ENCODE measurements at places on chromosomes 3 and 15.
A peak's percentile ranks its signal among the peaks of the same experiment; 100 is the strongest.

DNA sequence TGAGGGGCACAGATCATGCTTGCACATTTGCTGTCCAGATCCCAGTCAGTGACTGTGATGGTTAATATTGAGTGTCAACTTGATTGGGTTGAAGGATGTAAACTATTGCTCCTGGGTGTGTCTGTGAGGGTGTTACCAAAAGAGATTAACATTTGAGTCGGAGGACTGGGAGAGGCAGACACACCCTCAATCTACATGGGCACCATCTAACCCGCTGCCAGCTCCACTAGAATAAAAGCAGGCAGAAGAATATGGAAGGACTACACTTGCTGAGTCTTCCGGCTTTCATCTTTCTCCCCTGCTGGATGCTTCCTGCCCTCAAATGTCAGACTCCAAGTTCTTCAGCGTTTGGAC lies 5.1 kb downstream of the GP9 start:
- H3K27me3 ChIP-seq, result no peaks in the 10 kb centered on the region
- DNase-seq, result no peak
- no peaks in the 10 kb centered on the region for H3K36me3 ChIP-seq
- no peak overlapping the region for H3K4me3 ChIP-seq

- no peaks in the 10 kb centered on the region for H3K27me3 ChIP-seq
- H3K36me3 ChIP-seq, result peaks cover 2% of the 10 kb centered on the region
- DNase-seq, result no peak
- no peaks in the 10 kb centered on the region for H3K4me1 ChIP-seq
- H3K4me3 ChIP-seq, result no peak overlapping the region
Measured at GRCh38 chr15:64216730-64217428, 54.1 kb upstream of the PPIB start.

DNA sequence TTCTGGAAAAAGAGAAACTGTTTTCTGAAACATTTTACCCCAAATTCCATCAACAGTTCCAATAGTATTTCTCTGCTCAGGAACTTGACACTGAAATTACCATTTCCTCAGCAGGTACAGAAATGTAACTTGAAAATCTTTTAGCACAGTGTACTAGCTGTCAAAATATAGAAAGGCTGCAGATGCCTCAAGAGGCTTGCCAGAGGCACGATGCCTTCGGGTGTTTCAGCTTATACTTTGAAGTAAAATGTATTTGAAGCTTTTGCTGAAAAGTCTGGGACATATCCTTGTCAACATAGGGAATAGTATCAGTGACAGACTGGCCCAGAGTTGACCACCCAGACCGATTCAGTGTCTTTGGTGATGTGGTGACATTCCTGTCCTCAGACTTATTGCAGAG lies 154.4 kb upstream of the CHRM5 start:
- no peak for DNase-seq
- H3K27me3 ChIP-seq, result no peaks in the 10 kb centered on the region
- peaks cover 6% of the 10 kb centered on the region for H3K4me1 ChIP-seq
- no peak overlapping the region for H3K4me3 ChIP-seq
- peaks cover 4% of the 10 kb centered on the region for H3K36me3 ChIP-seq

DNA sequence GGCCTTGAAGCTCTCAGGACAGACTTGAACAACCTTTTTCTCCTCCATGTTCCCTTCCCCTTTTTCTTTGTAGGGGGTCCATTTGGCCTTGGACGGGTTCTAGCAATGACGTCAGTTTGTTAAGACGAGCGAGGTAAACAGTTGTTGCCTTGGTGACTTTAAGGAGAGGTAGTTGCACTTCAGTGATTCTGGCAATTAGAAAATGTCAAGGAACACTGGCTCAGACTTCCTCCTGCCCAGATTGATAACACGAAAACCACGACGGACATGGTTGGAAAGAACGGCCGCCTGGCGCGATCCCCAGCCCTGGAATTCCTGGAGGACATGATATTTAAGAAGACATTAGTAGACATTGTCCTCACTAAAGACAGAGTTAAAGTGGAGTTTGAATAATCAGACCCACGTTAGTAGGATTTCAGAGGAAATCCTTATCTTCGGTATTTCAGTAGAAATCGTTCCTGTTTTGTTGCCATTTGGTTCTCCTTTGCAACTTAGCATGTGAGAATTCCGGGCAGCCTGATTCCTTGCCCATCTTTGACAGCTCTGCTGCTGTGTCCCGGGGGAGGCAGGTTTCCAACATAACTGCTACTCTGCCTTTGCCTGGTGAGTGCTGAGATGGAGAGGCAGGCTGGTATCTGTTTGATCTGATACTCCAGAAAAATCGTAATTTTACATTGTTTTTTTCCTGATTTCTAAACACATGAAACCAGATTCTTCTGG lies 87.3 kb downstream of the ST6GAL1 start:
- DNase-seq, result no peak
- no peak overlapping the region for H3K27ac ChIP-seq

GRCh38 chr15:46409841-46410301 lies 775.0 kb downstream of the SQOR start:
- no peaks in the 10 kb centered on the region for H3K36me3 ChIP-seq
- no peaks in the 10 kb centered on the region for H3K27me3 ChIP-seq
- DNase-seq, result no peak
- H3K27ac ChIP-seq, result no peak overlapping the region
- peaks cover 4% of the 10 kb centered on the region for H3K4me1 ChIP-seq

DNA sequence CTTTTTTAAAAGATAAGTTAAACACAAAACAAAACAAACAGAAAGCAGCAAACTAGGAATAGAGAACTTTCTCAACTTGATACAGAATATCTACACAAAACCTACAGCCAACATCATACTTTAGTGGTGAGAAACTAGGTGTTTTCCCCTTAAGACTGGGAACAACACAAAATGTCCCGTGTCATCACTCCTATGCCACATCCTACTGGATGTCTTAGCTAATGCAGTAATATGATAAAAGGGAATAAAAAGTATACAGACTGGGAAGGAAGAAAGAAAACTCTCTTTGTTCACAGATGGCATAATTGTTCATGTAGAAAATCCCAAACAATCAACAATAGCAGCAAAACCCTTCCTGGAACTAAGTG lies 45.9 kb downstream of the TMEM45A start:
- H3K27me3 ChIP-seq, result no peaks in the 10 kb centered on the region
- H3K27ac ChIP-seq, result no peak overlapping the region
- H3K4me3 ChIP-seq, result no peak overlapping the region

- H3K4me3 ChIP-seq, result peak within 1 kb of the TSS; percentile 61
- H3K27ac ChIP-seq, result no peak within 1 kb of the TSS
- no peaks in the 10 kb centered on the region for H3K36me3 ChIP-seq
- DNase-seq, result no peak
- H3K4me1 ChIP-seq, result peaks cover 4% of the 10 kb centered on the region
- H3K27me3 ChIP-seq, result peaks cover 12% of the 10 kb centered on the region
Measured at GRCh38 chr15:80252121-80252518, at the start of gene CTXND1. Gene CTXND1 (minus strand): TSS chr15:80252213. CDS start chr15:80201949, 50,264 bp downstream.

GRCh38 chr15:63255489-63255990 lies 21.9 kb upstream of the APH1B start:
- H3K27me3 ChIP-seq, result no peaks in the 10 kb centered on the region
- DNase-seq, result no peak
- H3K36me3 ChIP-seq, result no peaks in the 10 kb centered on the region
- H3K4me3 ChIP-seq, result no peak overlapping the region
- no peak overlapping the region for H3K27ac ChIP-seq

DNA sequence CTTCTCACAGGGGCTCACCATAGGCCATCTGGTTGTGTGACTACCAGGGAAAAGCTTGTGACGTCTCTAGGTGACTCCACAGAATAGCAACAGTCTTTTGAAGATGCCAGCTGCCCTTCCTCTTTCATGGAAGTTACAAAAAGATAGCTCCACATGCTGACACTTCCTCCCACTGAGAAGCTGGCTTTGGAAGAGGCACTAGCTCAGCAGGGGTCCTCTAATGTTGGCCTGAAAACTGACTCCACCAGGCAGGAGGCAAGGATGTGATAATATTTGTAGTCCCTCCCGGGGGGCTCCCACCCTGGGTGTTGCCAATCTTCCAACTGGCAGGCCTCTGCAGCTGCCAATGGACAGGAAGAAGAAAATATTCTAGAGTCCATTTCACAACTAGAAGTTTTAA lies 343.5 kb downstream of the NEK10 start:
- H3K36me3 ChIP-seq, result no peaks in the 10 kb centered on the region
- no peak for DNase-seq
- H3K27me3 ChIP-seq, result no peaks in the 10 kb centered on the region
- no peak overlapping the region for H3K27ac ChIP-seq

DNA sequence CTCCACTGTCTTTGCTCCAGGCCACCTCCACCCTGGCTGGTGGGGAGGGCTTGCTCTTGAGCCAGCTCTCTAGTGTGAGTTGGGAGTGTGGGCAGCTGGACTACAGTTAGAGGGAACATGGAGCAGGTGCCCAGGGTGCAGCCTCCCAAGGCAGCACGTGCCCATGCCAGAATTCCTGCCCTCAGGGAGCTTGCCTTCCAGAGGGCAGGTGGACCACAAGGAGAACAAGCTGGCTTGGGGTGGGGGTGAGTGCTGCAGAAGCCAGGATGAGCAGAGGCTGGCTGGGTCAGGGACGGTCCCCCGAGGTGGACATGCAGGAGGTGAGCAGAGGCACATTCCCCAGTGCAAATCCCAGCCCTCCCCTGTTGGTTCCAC lies 89.5 kb downstream of the VGLL4 start:
- H3K36me3 ChIP-seq, result peaks cover 57% of the 10 kb centered on the region
- no peak overlapping the region for H3K4me3 ChIP-seq
- DNase-seq, result no peak
- no peak overlapping the region for H3K27ac ChIP-seq

DNA sequence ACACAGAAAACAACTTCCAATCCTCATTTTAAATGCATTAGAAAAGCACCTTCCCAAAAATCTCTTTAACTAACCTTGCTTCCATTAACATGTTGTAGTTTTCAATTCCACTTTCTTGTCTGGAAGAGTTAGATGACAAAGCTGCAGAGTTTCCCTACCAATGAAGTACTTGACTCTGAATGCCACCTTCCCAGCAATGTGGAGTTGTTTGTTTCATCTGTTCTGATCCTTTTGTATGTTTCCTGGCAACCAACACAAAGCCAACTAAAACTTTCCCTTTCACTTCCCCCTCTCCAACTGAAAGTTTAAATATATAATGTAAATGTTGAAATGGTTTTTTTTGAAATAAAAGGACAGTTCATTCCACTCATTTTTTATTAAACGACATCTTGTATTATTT lies at the start of gene WDR49:
WDR49 (minus strand) TSS at position 183 of the 400 bp plus-strand sequence. CDS start 517 bp downstream, outside the sequence.
- H3K4me1 ChIP-seq, result no peaks in the 10 kb centered on the region
- H3K4me3 ChIP-seq, result no peak within 1 kb of the TSS
- DNase-seq, result peak; percentile 15
- H3K36me3 ChIP-seq, result no peaks in the 10 kb centered on the region
- H3K27ac ChIP-seq, result no peak within 1 kb of the TSS

GRCh38 chr3:29318251-29318650 lies 37.4 kb downstream of the RBMS3 start:
- no peak overlapping the region for H3K4me3 ChIP-seq
- no peak overlapping the region for H3K27ac ChIP-seq
- no peaks in the 10 kb centered on the region for H3K27me3 ChIP-seq
- DNase-seq, result no peak
- no peaks in the 10 kb centered on the region for H3K36me3 ChIP-seq

- DNase-seq, result no peak
- H3K27ac ChIP-seq, result no peak overlapping the region
- no peaks in the 10 kb centered on the region for H3K27me3 ChIP-seq
- H3K36me3 ChIP-seq, result peaks cover 47% of the 10 kb centered on the region
- no peak overlapping the region for H3K4me3 ChIP-seq
- peaks cover 4% of the 10 kb centered on the region for H3K4me1 ChIP-seq
Measured at GRCh38 chr15:74548241-74548640, 7.2 kb downstream of the ARID3B start.

DNA sequence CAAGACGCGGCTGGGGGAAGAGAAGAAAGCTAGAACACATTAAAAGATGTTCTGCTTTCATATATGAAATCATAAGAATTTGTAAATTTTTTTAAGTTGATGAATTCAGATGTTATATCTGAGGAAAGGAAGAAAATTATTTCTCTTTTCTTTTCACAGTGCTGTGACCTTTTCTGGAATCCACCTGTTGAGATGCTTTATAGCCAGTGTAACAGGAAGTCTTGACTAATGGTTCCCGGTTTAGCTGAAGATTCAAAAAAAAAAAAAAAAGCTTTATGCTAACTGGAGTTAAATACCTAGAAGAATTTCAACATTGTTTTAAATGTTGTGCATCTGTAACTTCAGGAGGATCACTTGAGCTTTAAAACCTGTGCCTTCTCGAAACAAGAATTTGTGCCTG lies 9.9 kb downstream of the GTPBP8 start:
- H3K27ac ChIP-seq, result no peak overlapping the region
- H3K4me3 ChIP-seq, result no peak overlapping the region
- peaks cover 2% of the 10 kb centered on the region for H3K36me3 ChIP-seq
- DNase-seq, result no peak
- H3K4me1 ChIP-seq, result no peaks in the 10 kb centered on the region

DNA sequence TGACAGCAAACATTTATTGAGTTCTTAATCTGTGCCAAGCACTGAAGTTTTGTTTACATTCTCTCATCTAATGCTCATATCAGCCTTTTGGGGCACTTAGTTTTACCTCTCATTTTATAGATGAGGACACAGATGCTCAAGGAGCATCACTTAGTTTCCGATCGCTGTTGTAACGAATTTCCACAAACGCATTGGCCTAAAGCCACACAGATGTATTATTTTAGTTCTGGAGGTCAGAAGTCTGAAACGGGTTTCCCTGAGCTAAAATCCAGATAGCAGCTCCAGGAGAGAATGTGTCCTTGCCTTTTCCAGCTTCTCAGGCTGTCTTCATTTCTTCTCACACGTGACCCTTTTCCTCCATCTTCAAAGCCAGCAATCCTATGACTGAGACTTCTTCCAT lies 11.1 kb downstream of the SEMA6D start:
- no peaks in the 10 kb centered on the region for H3K36me3 ChIP-seq
- no peaks in the 10 kb centered on the region for H3K27me3 ChIP-seq
- DNase-seq, result no peak
- H3K4me1 ChIP-seq, result no peaks in the 10 kb centered on the region
- H3K4me3 ChIP-seq, result no peak overlapping the region

DNA sequence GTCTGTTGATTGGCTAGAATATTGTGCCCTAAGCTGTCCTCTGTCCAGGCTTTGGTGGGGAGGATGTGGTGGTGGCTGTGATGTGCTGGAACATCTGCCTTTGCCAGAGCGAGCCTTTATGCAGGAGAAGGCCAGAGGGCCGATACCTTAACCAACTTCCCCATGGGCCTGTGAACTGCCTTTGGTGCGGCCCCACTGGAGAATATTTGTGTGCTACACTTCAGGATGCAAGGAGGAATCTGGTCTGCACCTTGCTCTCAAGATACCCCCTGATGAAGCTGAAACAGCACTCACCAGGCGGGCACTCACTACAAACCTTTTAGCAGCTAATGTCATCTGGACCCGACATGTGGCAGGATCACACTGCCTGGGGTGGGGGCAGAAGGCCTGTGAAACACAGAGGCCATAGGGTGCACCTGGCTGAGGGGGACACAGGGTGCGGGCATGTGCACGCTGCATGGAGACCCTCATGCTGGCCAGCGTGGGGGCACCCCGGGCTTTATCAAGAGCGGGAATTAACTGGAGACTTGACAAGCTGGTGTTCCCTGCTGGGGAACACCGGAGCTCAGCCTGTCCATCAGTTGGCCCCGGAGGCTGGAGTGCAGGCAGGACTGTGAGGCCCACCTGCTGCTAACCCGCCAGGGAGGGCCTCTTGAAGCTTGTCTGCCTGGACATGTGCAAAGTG lies 16.4 kb downstream of the PRR23E start:
- H3K36me3 ChIP-seq, result no peaks in the 10 kb centered on the region
- no peaks in the 10 kb centered on the region for H3K27me3 ChIP-seq
- H3K4me3 ChIP-seq, result no peak overlapping the region
- no peak overlapping the region for H3K27ac ChIP-seq
- H3K4me1 ChIP-seq, result no peaks in the 10 kb centered on the region

- H3K36me3 ChIP-seq, result no peaks in the 10 kb centered on the region
- H3K27ac ChIP-seq, result no peak overlapping the region
- no peaks in the 10 kb centered on the region for H3K27me3 ChIP-seq
- DNase-seq, result no peak
- no peak overlapping the region for H3K4me3 ChIP-seq
- no peaks in the 10 kb centered on the region for H3K4me1 ChIP-seq
Measured at GRCh38 chr3:39228496-39228895, 36.1 kb upstream of the XIRP1 start.
